ENCODE measurements at places on chromosomes 2 and 18.

GRCh38 chr18:5893956-5894610, 1.2 kb downstream of the TMEM200C start:
- DNase-seq, result peak; percentile 81

- no peak for DNase-seq
Measured at GRCh38 chr2:12712881-12713280, 3.9 kb upstream of the TRIB2 start.

DNA sequence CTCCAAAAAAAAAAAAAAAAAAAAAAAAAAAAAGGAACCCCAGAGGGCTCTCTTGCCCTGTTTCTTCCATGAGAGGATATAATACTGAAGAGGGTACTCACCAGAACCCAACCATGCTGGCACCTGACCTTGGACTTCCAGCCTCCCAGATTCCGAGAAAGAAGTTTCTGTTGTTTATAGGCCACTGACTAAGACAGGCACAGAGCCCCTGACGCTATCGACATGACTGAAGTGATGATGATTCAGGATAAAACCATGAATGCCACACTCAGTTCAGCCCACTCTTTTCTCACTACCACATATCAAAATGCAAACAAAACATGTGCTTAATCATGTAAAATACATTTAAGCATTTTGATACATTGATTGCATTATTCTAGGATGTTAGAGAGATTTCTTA, 66.1 kb upstream of the CDCA7 start:
- no peak for DNase-seq

DNA sequence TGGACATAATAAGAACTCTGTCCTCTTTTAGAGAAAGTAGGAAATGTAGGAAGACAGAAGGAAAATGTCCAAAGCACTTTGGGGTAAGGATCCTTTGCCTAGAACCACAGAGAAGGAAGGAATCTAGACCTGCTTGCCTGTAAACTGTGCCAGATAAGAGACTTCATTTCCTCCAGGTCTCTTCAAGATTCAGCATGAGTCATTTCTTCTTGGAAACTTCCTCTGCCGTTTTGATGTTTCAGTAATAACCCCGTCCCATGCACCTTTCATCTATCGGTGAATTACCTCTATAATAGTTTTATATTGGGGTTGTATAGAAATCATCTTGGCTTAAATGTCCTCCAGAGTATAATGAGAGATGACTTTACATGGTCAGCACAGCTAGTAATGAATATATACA, 63.2 kb upstream of the LRATD1 start:
- no peak for DNase-seq

- peak; percentile 34 for DNase-seq
Measured at GRCh38 chr2:129619471-129619870, 360.0 kb upstream of the RAB6C start.
